ENCODE measurements at places on chromosomes 2 and 18. TPM values are rescaled to one million over a fixed set of nuclear protein-coding genes. Genes with fewer than 3 reads are reported as not detected.

Gene SLC16A14
- not detected for total RNA-seq

Gene SERPINB8
- total RNA-seq: 16.5 TPM

Gene PSTPIP2
- 4.3 TPM for total RNA-seq

GRCh38 chr18:9531791-9532410 is 56.6 kb downstream of the RALBP1 start:
- no peak for ATAC-seq

DNA sequence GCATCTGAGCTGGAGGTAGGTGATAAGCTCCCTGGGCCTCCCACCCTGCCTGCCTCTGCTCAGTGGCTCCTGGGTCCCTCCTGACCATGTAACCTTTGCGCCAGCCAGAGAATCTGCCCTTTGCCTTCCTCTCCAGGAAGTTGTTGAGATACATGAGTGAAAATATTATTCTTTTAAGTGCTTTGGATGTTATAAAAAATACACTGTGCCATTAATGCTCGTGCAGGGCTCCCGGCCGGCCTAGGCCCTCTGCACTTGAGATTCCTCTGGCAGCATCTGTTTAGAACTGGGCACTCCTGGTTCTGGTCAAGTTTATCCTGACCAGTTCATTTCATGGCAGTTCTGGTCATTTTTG is 18.8 kb downstream of the AGAP1 start:
- ATAC-seq: no peak

DNA sequence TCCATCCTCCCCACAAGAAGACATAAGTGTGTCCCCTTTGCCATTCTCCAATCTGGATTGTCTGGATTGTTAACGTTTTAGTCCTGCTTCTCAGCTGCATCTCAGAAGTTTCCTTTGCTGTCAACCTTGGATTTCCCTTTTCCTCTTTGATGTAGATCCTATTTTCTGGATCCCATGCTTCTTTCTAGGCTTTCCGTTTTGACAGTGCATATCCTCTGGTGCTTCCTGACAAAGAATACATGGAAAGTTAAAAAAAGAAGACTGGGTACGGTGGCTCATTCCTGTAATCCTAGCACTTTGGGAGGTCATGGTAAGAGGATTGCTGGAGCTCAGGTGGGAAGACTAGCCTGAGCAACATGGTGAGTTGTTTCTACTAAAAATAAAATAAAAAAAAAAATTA is 26.8 kb downstream of the ABI2 start:
- ATAC-seq: no peak

GRCh38 chr2:89844221-89844943 is 1152.9 kb downstream of the RPIA start:
- peak; percentile 11 for ATAC-seq

DNA sequence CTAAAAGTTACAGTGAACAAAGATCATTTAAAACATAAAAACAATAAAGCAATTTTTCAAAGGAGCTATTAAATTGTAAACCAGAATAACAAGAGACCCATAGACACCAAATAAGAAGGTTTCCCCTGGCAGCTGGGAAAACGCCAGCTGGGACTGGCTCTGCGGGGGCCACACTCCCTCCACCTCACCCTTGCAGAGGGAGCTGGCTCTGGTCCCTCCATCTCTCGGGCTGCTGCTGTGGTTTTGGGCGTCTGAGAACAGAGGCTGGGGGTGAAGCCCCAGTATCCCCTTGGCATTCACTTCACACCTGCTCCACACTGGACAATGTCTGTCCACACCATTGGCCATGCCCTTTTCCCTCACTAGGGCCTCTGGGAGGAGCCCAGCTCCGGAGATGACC is 62.1 kb upstream of the OTOS start:
- ATAC-seq: no peak

- ATAC-seq: no peak
These were observed 168.3 kb downstream of the RNF152 start for GRCh38 chr18:61724532-61724931.

Data from activated T-helper 17 cell treated with anti-CD3 and anti-CD28 coated beads, Interleukin-2, amount 50 U/mL, for 72 hours (primary cell).